KBM-7 (cell line): ENCODE measurements at places on chromosomes 1 and 21.

DNA sequence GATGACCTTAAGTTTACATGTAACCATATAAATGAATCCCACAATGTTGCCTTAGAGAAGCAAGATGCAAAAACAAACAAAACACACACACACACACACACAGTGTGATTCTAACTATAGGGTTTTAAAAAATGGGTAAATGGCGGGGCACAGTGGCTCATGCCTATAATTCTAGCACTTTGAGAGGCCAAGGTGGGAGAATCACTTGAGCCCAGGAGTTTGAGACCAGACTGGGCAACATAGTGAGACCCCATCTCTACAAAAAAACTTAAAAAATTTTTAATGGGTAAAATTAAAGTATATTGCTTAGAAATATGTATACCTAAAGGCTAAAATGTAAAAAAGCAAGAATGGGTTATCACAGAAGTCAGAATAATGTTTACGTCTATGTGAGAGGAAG, 15.8 kb downstream of the KMO start:
- no peak for DNase-seq

- no peak for DNase-seq
Measured at GRCh38 chr1:151892190-151892589, 17.1 kb downstream of the THEM4 start.

DNA sequence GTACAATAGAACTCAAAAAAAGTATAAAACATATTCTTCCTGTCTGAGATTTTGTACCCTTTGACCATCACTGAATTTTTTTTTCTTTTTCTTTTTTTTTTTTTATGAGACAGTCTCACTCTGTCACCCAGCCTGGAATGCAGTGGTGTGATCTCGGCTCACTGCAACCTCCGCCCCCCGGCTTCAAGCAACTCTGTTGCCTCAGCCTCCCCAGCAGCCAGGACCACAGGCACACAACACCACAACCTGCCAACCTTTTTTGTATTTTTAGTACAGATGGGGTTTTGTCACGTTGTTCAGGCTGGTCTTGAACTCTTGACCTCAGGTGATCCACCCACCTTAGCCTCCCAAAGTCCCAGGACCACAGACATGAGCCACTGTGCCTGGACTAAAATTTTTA, 10.4 kb downstream of the SDCCAG8 start:
- DNase-seq = no peak

- DNase-seq = no peak
Measured at GRCh38 chr1:28297826-28298225, 31.0 kb upstream of the MED18 start.

GRCh38 chr1:170254371-170254770, 108.6 kb downstream of the NTMT2 start:
- DNase-seq = no peak

DNA sequence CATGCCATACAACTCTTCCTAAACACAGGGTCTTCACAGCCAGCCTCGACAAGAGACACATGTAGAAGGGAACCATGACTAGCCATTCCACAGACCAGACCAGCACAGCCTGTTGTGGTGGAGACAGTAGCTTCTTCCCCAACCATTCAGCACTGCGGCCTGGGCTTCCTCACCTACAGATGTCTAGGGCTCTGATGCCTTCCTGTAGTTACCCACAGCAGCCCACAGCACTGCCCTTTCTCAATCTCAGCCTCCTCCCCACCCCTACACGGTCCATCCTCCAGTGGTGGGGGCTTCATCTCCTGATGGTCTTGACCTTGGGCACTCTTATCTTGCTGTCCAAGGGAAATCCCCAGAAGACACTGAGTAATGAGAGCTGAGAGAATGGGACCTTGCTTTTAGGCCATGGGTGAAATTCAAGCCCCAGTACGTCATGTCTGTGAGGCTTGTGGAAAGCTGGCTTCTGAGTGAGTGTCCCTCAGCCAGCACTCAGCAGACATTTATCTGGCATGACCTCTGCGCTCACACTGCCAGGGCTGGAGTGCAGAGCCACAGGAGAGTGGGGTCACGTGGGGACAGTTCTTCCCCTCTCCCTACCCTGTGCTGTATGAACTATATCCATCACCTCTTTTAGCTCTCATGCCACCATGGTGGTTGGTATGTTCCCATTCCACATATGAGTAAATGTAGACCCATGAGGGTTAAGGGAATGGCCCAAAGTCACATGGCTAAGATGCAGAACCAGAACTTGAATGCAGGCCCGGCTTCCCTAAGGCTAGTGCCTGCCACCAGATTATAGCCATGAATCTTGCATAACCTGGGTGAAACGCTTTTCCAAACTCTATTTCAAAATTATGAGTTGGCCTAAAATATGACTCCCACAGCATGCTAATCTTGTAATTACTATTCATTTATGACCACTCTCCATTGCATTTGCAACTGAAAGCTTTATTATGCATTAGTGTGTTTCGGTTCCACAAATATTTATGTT, 104.7 kb downstream of the HIVEP3 start:
- no peak for DNase-seq

DNA sequence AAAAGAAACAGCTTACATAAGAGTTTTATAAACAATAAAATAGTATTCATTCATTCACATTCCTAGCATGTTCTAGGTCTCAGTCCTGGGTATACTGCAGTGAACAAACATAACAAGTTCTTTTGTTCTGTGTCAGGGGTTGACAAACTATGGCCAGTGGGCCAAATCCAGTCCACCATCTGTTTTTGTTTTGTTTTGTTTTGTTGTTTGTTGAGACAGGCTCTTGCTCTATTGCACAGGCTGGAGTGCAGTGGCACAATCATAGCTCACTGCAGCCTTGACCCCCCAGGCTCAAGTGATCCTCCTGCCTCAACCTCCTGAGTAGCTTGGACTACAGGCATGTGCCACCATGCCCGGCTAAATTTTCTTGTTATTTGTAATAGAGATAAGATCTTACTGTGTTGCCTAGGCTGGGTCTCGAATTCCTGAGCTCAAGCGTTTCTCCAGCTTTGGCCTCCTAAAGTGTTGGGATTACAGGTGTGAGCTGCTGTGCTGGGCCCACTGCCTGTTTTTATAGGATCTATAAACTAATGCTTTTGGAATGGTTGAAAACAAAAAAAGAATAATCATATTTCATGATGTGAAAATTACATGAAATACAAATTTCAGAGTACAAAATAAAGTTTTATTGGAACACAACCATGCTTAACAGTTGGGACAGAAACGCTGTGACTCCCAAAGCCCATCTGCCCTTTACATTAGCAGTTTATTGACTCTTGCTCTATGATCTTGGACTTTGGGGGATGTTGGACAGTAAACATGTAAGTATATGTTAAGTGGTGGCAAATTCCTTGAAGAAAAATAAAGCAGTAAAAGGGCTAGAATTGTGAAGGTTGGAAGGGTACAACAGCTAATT, 17.9 kb downstream of the CAPZA1 start:
- no peak for DNase-seq

DNA sequence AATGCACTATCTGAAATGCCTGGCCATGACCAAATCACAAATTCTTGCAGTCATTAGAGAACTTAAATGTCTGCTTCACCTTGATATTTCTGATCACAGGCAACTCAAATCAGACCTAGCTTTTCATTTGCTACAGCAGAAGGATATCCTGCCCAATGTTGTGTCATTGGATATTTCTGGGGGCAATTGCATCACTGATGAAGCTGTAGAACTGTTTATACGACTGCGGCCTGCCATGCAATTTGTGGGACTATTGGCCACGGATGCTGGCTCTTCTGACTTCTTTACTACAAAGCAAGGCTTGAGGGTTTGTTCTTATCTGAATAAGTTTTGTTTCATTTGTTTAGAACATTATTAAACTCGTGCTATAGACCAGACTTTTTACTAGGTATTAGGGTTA, 14.9 kb downstream of the ZYG11A start:
- DNase-seq = no peak

DNA sequence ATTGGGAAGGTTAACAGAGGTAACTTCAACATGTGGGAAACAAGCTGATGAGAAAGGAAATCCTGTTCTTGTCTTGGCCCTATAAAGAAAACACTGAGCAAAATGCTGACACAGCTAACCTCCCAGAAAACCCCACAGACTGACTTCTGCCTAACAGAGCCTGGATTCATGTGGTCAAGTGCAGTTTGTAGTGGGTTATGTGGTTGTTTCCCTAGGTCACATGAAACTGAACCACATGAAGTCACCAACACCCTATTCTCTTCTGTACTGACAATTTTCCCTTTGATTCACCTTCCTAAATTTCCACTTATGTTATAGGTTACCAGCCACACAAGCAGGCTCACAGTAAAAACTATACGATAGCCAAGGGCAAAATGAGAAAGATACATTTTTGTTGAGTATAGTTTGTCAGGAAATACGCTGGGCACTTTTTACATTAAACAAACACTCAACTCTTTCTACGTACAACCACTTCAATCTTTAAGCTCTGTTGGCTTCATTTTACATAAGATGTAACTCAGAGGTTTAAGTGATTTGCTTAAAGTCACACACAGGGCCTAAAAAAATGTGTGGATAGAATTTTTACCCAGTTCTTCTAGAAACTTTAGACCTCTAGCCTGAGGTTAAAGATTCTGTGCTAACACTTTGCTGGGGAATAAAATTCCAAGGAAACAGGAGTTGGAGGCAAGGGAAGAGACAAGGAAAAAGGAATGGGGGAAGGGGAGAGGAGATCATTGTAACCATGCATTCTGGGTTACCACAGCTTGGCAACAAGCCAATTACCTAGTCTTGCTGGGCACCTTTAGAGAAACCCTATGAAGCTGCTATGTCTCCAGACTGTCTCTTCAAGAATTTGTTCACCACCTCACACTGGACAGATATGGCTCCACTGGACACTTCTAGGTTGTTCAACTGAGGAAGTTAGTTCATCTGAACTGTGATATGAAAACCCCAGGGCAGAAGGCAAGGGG, 601.6 kb upstream of the USP24 start:
- no peak for DNase-seq

GRCh38 chr1:189701606-189702005, 776.1 kb downstream of the BRINP3 start:
- DNase-seq = no peak

- DNase-seq = no peak
Measured at GRCh38 chr1:56562891-56563452, 16.4 kb downstream of the PLPP3 start.

- no peak for DNase-seq
Measured at GRCh38 chr1:247357052-247357780, 25.5 kb upstream of the ZNF496 start.

DNA sequence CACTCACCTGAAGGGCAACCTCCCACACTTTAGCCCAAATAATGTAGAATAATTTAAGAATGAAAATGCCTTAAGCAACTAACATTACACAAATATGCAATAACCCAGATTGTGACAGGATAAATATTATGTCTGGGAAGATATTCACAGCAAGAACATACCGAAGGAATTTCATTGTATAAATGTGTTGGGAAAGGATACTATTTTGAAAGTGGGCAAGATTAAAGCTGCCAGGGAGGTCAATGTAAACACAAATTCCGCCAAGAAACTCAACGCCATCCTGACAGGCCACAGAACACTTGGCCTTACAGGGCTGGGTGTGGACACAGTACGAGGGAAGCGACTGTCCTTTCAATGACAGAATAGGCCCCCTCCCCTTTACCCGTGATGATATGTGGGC, 173.3 kb downstream of the RUNX1 start:
- no peak for DNase-seq

DNA sequence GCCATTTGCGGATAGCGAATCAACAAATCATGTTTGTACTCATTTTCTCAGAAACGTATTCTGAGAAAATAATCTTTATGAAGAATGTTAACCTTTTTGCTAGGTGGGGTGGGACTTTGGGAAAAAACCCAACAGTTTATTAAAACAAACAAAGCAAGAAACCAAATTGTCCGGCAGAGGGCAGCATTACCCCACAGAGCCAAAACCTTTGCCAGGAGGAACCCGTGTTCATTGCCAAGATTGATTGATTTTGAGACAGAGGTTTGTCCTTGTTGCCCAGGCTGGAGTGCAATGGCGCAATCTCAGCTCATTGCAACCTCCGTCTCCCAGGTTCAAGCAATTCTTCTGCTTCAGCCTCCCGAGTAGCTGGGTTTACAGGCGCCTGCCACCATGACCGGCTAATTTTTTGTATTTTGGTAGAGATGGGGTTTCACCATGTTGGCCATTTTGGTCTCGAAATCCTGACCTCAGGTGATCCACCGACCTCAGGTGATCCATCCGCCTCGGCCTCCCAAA, 70.8 kb upstream of the RHOU start:
- DNase-seq = peak; percentile 81

- no peak for DNase-seq
Measured at GRCh38 chr1:247241691-247242090, 14.2 kb upstream of the VN1R5 start.

DNA sequence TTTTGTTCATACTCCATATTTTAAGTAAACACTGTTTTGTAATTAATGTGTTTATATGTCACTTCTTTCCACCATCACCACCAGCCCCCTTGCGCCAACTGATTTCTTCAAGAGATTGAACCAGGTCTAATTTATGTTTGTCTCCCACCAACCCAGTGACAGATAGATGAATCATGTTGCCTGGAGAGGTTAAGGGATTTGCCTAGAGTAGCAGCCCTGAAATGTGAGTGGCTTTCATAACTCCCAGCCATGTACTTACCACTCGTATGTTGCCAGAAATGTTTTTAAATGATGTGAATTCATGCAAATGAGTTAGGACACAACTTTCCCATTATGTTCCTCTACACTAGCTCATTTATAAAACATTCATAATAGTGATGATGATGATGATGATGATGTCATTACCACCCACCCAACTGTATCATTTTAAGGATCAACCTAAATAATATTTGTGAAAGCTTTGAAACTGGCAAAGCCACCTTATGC, 86.9 kb downstream of the LRRC8D start:
- DNase-seq = no peak

DNA sequence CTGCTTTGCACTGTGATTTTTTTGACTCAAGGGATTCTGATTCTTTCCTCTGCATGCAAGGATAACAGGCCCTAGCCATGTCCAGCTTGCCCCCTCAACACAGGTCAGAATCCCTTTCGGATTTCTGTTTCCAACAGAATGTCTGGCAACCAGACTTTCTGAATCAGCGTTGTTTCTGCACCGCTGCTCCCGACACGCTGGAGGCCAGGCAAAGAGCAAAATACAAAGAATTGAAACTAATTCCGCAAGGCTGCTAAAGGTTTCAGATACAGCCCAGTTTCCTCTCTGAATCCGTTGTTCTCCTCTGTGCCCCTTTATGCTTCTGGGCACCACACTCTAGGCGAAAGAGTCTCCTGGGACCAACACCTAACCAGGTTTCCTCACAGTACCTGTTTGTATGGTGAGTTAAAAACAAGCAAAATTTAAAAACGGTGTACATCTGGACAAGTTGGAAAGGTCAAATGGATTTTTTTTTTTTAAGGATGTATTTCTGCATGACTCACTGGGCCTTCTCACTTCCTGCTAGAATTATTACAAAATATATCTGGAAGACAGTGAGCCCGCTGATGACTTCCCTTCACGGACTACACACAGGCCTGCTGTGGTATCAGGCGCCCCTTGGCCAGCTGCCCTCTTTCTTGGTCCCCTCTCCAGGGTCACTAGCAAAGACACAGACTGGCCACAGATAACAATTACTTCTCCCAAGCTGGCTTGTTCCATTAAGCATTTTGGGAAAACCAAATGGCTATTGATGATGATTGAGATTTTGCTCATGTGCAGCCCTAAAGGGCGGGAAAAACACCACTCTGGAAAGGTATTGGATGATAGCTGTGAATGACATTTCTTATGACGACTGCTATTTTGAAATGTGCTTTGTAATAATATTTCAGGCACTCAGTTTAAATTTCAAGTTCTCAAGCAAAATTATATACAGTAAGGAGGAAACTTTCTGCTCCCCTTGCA, 118.3 kb downstream of the TGFB2 start:
- DNase-seq = no peak

- DNase-seq = no peak
Measured at GRCh38 chr1:201222125-201222524, 31.5 kb downstream of the IGFN1 start.

GRCh38 chr1:23397908-23398307, 26.6 kb downstream of the TCEA3 start:
- no peak for DNase-seq
